ENCODE measurements at places on chromosomes 16 and 17. TPM values are rescaled to one million over a fixed set of nuclear protein-coding genes. Genes with fewer than 3 reads are reported as not detected.

DNA sequence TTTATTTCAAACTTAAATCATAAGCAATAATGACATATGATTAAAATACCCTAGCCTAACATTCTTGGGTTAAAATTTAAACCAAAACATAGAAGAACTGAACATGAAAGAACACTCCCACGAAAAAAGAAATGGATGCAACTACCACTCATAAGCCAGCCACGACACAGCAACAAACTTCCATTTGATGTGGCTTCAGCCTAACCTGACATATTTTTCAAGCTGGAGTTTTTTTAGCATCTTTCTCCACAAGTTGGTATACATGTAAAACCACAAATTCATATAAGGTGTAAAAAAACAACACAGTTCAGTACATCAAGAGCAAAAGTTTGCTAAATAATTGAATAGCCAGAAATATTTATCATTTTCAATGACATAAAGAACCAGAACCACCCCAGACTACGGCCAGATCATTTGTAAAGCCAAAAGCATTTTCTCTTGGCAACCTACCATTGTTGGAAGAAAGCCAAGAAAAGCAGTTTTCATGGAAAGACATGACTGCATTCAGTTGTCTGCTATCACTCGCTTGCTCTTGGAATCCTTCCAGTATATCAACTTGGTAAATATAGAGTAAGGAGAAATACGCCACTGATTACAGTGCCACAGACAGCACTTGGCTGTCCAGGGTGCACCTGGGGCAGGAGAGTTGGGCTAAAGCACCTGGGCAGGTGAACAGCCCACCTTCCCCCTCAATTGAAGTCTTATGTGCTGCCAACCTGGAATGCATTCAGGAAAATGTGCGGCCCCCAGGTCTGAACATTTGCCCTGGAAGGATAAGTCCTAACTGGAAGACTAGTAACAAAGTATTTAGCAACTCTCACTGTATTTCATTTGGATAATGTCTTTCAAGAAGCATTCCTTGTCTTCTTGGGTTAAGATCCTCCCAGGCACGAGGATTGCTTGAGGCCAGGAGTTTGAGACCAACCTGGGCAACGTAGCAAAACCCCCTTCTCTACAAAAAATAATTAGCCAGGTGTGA, 60.5 kb downstream of the CREBBP start:
- DNase-seq = peak; percentile 84

GRCh38 chr16:63575041-63575440, 1538.8 kb upstream of the CDH8 start:
- no peak for DNase-seq

DNA sequence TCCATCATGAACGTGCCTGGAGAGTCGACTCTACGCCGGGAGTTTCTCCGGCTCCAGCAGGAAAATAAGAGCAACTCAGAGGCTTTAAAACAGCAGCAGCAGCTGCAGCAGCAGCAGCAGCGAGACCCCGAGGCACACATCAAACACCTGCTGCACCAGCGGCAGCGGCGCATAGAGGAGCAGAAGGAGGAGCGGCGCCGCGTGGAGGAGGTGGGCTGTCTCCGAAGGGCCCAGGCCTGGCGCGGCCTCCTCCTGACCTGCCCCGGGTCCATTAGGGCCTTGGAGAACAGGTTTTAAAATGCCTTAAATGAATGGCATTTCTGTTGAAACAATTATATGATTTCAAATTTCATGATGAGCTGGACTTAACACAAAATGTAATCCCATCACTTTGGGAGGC, 11.8 kb upstream of the C17orf107 start:
- DNase-seq = no peak

DNA sequence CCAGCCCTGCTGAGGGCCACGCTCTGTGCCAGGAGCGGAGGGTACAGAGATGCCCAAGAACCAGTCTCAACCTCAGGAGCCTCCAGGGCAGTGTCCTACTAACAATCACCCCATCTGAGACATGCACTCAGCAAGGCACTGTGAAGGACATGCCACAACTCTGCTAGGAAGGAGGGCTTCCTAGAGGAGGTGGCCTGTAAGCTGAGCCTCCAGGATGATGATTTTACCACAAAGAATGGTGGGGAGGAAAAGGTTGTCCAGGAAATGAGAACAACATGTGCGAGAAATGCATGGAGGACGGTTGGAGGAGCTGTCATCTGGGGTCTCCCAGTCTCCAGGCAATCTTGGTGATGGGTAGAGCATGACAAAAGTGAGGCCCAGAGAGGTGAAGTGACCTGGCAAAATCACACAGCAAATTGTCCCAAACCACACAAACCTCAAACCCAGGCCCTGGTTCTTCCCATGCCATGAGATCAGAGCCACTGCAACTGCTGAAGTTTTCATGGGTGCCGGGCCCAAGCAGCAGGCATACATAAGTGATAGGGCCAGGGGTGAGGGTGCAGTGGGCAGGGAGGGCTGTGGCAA, 30.5 kb downstream of the CNGB1 start:
- DNase-seq = no peak

GRCh38 chr17:16932611-16933010, 39.3 kb downstream of the TNFRSF13B start:
- DNase-seq = no peak

DNA sequence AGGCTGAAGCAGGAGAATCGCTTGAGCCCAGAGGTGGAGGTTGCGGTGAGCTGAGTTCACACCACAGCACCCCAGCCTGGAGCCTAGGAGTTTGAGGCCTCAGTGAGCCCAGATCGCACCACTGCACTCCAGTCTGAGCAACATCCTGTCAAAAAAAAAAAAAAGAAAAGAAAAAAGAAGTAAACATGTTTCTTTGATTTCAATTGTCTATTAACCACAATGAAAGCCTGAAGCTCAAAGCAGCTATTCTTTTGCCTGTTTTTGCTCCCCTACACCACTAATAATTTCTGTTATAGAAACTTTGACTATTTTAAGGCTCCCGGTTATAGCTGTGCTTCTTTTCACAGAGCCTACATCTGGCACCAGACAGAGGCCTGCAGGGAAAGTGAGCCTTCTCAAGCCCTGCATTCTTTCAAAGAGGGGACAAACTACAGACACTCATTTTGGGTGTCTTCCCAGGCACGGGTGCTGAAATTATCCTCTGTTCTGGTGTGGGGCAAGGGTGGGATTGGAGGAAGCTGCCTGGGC, 14.2 kb upstream of the SLC52A1 start:
- DNase-seq = peak; percentile 45

GRCh38 chr17:70772761-70773160, 603.4 kb downstream of the KCNJ2 start:
- no peak for DNase-seq

DNA sequence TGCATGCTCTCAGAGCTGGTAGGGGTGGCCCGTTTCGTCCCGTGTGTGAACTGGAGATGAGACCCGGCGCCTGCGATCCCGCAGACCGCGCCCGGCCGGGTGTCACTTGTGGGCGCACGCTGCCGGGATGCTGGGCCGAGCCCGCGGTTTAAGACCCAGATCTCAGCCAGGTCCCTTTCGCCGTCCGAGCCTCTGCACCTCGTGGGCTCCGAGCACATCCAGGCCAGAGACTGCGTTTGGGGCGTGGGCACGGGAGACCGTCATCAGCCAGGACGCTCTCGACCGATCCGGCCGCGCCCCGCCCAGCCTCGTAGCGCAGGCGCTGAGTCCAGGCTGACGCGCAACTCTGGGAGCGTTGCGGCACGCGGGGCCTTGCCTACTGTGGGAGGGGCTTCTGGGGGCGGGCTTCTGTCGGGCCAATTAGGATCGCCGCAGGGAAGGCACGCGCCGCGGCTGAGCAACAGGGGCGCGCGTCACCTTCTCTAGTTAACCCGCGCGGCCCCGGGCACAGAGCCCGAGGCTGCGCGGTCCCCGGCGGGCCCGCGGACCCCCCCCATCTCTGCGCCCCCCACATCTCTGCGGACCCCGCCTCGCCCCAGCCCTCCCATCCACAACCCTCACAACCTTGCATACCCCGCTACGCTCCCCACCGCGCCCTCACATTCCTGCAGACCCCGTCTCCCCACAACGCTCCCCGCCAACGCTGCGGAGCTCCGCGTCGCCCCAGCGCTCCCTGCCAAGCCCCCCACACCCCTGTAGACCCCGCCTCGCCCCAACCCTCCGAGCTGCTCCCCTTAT, 687 bp upstream of the CEMP1 start:
- DNase-seq = peak; percentile 97

GRCh38 chr17:12041312-12041711, 20.6 kb downstream of the MAP2K4 start:
- DNase-seq = peak; percentile 64

DNA sequence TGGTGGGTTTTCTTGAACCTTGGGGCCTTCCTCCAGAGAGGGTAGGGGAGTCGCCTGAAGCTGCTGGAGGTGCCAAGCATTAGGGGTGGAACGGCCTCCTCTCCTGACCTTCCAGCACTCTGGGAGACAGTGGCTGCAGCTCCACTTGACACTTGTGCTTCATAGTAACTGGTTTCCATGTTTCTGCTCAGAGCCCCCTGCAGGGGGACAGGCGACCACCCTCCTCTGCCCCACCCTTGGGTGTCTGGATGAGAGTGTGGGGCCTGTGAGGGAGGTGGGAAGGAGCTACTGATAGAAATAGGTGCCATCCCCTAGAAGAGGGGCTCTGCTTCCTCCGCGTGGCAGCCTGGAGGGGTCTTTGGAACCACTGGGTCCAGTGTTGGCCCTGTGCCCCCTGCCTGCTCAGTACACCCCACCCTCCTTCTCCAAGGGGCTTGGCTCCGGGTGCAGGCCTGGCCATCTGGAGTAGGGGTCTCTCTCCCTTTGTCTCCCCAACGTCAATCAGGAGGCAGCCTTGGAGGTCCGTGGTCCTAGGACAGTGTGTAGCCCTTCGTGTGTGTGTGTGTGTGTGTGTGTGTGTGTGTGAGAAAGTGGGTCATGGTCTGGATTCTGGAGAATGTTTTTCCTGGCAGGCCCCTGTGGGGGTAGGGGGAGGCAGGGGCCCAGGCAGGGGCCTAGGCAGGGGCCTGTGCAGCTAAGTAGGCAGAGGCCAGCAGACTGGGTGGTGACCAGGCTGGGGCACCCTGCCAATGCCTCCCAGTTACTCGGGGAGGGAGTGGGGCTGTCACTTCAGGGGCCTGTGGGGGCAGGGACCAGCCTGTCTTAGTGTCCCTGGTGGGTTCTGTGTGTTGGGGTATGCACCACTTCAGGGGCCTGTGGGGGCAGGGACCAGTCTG, 4.9 kb downstream of the LASP1 start:
- DNase-seq = no peak

- no peak for DNase-seq
Observed at GRCh38 chr17:72189768-72190593, 69.2 kb downstream of the SOX9 start.

- DNase-seq = no peak
Observed at GRCh38 chr17:74754832-74755231, 6.4 kb downstream of the NHERF1 start.

DNA sequence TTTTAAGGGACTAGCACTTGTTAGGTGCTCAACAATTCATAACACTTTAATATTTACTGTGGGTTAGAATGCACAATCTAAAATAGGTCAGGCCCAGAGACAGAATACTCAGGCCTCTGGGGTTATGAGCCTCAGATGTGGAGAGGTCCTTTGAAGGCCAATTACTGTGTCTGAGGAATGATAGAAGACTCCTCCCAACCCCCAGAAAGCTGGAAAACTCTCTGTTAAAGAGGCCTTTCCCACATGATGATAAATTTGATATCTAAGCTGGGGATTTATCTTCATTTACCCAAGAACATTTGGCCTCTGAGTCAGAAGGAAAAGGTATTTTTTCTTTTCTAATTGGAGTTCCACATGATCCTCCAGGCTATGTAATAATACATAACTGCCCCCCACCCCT, 41.1 kb upstream of the MMD start:
- DNase-seq = no peak

GRCh38 chr16:14302399-14303181, 231.5 kb downstream of the MRTFB start:
- peak; percentile 31 for DNase-seq

DNA sequence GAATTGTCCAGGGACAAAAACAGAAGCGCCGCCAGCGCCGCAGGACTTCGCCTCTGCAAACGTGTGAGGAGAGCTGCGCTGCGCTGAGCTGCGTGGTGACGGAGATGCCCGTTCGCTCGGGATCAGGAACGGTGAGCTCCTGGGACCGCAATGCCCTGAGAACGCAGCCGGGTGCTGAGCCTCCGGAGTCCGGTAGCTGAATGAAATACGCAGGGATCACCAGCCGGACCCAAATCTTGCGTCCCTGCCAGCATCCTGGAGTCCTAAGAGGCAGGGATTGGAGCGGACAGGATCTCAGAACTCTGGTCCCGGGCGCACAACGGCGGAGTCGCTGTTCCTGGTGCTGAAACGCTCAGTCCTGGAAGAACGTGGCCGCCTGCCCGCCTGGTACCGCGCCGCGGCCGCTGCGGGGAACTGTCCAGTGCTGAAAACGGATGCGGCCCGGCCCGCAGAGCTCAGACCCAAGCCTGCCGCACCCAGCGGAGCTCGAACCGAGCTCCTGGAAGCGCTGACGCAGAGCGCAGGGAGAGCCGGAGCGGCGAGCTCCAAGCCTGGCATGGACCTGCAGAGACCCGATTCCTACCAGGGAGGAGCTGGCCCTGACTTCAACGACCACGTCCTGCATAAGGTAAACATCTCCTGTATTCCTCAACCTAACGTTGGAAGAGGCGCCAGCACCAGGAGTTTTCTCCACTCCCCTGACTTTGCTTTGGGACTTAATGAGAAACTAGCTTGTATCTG, 41.5 kb downstream of the CD300LF start:
- peak; percentile 80 for DNase-seq

DNA sequence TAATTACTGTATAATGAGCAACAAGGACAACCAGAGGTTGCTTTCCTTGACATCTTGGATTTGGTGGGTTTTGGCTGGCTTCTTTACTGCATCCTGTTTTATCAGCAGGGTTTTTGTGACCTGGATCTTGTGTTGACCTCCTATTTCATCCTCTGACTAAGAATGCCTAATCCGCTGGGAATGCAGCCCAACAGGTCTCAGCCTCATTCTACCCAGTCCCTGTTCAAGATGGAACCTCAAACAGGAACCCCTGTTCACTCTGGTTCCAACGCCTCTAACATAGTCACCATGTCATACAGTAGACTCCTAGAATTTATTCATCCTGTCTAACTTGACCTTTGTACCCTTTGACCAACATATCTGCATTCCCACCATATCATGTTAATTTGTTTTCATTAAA, 183.8 kb upstream of the SOX9 start:
- no peak for DNase-seq

DNA sequence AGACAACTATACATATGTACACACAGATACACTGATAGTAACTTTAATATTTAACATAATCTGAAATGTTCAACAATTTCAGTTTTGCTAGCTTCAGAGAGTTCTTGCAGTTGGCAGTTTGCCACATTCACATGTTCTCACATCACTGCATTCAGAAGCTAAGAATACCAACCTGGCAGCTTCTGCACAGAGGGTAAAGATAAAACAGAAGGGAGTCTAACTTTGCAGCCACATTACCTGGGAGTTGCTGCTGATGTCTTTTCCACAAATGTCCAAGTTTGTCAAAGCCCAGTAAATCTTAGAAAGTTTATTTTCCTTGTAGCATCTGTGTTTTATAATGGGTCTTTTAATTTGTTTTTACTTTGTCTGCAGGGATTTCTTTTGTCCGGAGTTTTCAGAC, 332.0 kb downstream of the BCAS3 start:
- peak; percentile 32 for DNase-seq

Gene NPIPB9
- 3.9 TPM for total RNA-seq

Gene GUCY2D
- total RNA-seq = under 0.01 TPM

Gene PLEKHH3
- total RNA-seq = 15.1 TPM

Gene MEIOB
- under 0.01 TPM for total RNA-seq

Gene ADAD2
- not detected for total RNA-seq

Gene GLTPD2
- not detected for total RNA-seq

Gene KNOP1
- 16.8 TPM for total RNA-seq

Gene KRT12
- not detected for total RNA-seq

Gene CCDC200
- total RNA-seq = not detected

Data from fibroblast of villous mesenchyme (primary cell).